ENCODE measurements at places on chromosomes 16 and 17.
A peak's percentile ranks its signal among the peaks of the same experiment; 100 is the strongest.

- no peak for DNase-seq
Measured at GRCh38 chr17:60481604-60482003, 44.4 kb downstream of the APPBP2 start.

DNA sequence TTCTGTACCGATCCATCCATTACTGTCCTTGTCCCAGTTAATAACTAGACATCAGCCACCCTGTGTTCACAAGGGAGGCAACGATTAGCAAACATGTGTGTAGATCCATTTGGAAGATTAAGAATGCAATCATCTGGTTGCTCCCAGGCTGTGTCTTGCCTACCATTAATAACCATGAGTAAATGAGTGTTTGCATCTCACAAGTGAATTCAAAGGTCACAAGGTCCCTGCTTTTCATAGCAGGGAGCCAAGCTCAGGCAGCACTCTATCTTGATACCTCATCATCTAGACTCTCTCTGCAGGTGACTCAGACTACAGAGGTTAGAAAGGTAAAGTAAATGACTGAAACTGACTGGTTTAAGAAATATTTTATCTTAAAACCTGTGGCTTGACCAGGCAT is 25.3 kb downstream of the VWA3A start:
- DNase-seq, result no peak

DNA sequence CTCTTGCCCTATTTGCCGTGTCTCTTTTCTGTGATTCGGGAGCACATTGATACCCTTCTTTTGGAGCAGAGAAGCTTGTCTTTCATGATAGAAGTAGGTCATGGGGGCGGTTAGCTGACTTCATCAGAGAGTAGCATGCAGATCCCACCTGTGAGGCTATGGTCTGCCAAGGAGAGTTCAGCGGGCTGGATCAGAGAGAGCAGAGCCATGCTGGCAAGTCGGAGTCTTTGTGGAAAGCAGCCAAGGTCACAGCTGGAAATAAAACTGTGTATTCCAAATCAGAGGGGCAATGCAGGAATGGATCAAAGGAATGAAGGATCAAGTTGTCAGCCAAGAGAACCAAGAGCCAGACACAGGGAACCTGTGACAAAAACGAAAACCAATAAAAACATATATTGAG is 595.9 kb downstream of the WWOX start:
- no peak for DNase-seq

- DNase-seq, result no peak
Measured at GRCh38 chr17:48037838-48038323, 284 bp upstream of the COPZ2 start.

DNA sequence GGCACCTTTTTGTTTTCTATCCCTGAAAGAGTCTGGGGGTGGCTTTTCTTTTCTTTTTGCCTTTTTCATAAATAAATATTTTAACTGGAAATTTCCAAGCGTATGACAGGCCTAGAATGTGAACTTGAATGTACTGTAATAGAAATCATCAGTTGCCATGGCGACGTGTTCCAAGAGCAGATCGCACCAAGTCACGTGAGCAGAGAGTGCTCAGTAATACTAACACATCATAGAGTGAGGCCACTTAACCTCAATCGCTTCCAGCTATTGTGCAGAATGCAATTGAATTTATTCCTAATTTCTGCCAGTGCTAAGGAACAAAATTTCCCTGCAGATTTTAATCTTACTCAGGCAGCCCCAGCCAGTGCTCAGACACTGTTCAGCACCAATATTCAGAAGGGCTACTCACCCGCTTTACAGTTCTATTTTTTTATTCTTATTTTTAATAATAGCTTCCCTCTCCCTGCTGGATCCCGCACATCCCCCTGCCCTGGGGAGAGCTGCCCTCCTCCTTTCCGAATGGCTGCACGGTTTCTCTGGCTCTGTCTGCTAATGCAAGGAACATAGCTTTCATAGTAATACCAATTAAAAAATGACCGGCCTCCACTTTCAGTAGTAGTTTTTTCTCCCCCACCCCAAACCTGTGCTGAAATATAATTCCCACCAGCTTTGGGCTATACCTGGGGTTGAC is 26.2 kb upstream of the PMFBP1 start:
- DNase-seq, result peak; percentile 36

DNA sequence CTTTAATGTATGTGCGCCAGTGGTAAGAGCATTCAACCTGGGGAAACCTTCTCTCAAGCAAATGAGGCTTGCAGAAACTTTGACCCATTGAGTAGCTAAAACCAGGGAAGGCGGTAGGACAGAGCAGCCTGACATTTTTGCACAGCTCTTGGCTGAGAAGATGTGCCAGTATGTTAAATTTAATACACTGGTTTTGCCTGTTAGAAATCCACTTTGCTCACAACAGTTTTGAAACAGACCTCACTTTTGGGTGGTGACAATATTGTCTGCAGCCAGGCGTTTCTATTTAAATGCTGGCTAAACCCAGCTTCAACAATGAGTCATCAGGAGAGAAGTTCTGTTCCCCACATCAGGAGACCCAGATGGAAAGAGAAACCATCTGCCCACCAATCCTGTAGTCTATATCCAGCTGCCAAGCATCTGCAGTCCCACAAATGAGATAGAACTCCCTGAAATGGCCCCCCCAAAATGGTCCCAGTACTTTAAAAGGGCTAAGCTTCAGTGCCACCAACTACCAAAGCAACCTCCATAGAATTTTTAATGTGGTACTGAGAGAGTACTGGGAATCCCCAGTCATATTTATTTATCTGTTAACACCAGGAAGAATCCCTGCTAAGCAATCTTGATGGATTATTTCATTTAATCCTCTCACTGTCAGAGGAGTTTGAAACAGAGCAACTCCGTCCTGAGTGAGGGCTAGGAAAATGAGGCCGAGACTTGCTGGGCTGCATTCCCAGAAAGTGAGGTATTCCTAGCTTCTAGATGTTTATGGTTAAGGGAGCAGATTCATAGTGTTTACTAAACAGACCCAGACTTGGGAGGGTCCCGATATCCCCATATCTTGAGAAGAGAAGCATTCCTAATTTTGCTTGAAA is 29.0 kb upstream of the CLEC3A start:
- no peak for DNase-seq

DNA sequence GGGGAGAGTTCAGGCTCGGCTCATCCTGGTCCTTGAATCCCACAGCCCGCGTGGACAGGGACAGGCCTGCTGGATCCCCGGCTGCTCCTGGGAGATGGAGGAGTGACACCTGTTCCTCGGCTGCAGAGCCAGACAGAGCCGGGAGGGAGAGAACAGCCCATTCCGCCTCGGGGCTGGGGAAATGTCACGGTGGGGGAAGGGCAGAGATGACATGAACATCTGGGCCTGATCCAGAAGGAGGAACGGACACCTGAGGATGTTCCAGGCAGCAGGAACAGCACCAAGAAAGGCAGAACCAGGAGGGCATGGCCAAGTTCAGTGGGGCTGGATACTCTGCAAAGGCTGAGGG is 2.1 kb downstream of the ZNF764 start:
- no peak for DNase-seq

GRCh38 chr17:48952904-48953303 is 8.3 kb upstream of the SNF8 start:
- no peak for DNase-seq

DNA sequence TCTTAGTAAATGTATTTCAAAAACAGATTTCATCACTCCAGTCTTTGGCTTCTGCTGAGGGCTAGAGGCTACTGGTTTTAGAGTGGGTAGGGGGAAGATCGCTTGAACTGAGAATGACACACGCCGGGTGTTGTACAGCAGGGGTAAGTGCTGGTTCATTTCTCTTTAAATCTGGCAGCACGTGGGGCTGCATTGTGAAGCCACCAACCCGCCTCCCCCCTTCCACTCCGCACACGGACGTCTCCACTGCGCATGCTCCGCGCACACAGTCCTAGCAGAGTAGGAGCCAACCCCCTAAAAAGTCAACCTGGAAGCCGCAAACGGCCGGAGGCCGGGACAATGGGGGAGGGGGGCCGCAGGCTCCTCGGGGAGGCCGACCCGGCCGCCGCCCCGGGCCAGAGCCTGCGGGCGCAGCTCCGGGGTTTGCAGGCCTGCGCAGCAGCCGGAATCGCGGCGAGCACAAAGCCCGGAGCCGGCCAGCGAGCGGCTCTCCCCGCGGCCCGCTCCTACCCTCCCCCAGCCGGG is 1.3 kb downstream of the UBE2G1 start:
- peak; percentile 84 for DNase-seq

- no peak for DNase-seq
Measured at GRCh38 chr16:29806099-29806579, at the start of gene MAZ. Gene MAZ, plus strand, starts transcription at chr16:29806529. Its CDS starts 173 bp downstream, at chr16:29806702.

DNA sequence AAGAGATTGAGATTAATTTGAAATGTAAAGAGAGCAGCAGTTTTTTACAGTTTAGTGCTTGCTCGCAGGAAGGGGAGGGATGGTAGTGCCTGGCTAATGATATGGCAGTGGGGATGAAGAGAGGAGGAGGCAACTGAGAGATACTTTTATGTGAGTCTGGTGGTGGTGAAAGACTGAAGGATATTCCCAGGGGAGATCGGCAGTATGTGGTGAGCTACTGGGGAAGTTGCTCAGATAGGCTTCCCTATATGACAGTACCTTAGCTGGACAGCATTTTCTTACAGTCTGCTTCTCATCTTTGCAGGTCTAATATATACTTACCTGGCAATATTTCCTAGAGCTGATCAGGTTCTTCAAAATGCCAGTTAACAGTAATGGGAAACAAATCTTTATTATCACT is 8.6 kb downstream of the CEP95 start:
- no peak for DNase-seq

- no peak for DNase-seq
Measured at GRCh38 chr16:47278306-47278970, 134.7 kb upstream of the NETO2 start.

DNA sequence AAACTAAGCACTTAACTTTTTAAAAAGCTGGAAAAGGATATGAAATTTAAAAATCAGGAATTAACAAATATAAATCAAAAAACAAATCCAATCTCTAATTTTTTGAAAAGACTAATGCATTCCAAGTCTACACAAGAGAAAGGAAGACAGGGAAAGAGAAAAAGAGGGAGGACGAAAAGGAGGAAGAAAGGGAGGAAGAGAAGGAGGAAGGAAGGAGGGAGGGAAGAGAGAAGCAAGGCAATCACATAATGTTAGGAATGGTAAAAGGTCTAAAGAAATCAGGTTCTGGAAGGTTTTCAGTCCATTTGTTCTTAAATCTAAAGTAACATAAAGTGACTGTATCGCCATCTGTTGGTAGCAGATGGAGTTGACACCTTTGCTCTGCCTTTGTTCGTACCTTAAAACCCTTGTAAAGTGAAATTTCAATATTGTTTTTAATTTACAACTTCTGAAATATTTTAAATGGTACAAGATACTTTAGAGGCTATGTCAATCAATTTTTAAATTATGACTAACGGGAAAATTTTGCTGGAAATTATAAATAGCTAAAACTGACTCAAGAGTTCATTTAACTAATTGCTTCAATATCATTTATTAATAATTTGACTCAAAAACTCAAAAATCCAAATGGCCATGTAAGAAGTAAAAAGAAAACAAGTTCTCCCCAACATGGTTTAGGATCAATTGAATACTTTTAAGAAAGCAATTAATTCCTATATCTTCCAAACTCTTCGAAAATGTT is 20.4 kb upstream of the CDYL2 start:
- no peak for DNase-seq

DNA sequence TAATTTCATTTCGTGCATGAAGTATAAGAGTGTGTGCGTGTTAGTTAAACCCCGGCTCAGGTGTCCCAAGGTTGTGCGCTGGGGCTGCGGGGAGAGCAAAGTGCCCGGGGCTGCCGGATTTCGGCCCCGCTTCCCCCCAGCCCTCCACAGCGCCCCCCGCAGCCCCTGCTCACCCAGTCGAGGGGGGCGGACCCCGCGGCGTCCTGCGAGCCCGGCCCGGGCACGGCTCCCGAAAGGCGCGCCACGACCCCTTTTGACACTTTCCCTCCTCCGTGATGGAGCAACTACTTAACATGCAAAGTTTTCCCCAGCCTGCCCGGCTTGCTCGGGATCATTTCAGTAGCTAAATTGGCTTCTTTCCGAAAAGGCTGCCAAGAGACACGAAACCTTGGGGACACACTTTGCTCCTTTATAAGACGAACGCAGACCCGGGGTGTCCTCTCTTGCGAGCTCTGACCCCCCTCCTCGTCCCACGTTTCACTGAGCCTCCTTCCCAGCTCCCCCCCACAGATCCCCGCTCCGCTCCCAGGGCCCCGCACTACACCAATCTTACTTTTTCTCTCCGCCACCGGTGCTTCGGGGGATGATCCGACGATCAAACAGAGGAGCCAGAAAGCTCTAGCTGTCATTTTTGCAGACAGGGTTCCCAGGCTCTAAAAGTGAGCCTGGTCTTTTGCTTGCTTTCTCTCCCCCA is 552 bp downstream of the C17orf58 start:
- no peak for DNase-seq

DNA sequence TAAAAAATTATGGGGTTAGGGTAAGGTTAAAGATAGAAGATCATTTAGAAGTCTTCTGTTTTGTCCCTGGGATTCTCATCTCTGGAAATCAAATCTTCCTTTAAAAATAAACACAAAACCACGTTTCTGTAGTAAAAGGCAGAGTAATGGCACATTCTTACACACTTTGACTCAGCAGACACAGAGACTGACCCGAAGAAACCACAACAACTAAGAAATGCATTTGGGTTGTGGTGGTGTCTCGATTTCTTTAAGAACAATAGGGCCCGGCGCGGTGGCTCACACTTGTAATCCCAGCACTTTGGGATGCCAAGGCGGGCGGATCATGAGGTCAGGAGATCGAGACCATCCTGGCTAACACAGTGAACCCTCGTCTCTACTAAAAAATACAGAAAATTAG is 54.9 kb upstream of the MYH10 start:
- DNase-seq, result no peak

- DNase-seq, result no peak
Measured at GRCh38 chr17:2777242-2777867, 18.9 kb upstream of the RAP1GAP2 start.

DNA sequence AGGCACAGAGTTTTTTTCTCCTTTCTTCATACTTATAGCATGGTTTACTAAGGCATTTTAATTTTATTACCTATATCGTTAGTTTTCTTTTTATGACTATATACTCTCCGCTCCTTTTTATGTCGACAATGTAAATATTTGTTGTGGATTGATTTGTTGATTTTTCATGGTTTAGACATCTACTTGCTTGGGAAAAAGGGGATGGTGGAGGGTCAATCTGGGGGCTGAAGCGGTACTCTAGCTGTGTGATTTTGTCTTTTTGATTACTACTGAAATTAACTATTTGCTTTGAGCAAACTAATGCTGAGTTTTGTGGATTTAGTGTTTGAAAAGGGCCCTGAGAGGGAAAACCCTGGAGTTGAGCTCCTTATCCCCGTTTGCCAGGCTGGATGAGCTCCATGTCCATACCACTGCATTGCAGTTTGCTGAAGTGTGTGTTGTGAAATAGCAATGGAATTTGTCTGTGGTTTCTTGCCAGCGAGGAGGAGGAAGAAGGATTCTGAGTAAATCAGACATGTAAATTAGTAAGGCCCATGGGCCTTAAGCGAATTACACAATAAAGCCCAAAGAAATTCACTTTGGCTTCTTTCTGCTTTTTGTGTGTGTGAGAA is 72.0 kb downstream of the FTO start:
- no peak for DNase-seq

DNA sequence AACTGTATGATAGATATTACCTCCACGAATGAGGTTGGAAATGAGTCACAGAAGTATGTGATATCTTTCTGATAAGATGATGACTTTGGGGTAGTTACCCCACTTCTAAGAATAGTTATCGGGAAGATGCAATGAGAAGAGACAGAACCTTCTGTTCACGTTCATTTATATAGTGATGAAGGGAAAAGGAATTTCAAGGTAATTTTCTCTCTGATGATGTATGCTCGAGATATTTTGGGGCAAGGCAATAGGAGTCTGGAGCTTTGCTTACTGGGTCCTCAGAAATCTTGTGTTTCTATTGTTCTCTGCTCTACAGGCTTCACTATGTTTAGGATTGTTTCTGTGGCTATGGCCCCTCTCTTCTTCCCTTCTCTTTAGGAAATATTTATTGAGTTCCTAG is 1389.6 kb downstream of the CDH8 start:
- no peak for DNase-seq

- DNase-seq, result no peak
Measured at GRCh38 chr16:57115514-57116182, 23.3 kb downstream of the CPNE2 start.

Data from left renal pelvis (tissue), 4 donors.